ENCODE measurements at places on chromosomes 4 and X. TPM values are rescaled to one million over a fixed set of nuclear protein-coding genes. Genes with fewer than 3 reads are reported as not detected.

- peak; percentile 93 for DNase-seq
Measured at GRCh38 chr4:135917011-135917410, 1615.3 kb downstream of the PCDH18 start.

Gene ASMT
- total RNA-seq = 0.13 TPM

- DNase-seq = no peak
Measured at GRCh38 chr4:107640878-107641277, 79.2 kb downstream of the PAPSS1 start.

DNA sequence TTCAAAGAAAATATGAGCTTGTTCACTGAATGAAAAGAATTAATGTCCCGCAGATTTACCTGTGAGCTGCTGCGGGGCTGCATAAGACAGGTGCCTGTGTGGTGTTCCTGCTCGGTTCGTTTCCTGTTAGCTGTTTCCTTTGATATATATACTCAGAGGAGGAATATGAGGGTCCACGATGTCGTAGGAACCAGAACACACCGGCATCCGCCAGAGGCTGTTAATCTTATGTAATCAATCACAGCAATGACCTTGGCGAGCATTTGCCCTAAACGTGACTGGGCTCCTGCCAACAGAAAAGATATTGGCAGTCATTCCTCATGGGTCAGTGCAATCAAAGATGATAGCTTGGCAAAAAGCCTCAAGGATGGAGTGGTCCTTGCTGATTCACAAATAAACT is 260.1 kb downstream of the EVC2 start:
- DNase-seq = no peak

DNA sequence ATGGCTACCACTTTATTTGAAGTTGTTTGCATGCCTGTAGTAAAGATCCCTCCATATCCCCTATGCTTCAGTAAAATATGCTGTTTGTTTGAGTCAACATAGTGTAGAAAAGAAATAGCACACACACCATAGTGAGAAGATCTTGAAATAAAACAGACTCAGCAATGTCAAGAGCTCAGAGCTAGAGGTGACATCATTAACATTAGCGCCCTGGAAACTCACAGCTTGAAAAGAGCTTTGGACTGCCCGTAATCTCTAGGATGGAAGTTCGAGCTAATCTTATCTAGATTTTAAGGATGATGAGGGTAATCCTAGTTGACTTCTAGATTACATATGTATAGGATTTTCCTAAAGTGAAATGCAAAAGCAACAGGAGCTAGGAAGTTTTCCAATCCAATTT is 275.6 kb downstream of the SMARCA1 start:
- no peak for DNase-seq

- DNase-seq = peak; percentile 4
Measured at GRCh38 chr4:127832585-127832984, 48.1 kb upstream of the PLK4 start.

DNA sequence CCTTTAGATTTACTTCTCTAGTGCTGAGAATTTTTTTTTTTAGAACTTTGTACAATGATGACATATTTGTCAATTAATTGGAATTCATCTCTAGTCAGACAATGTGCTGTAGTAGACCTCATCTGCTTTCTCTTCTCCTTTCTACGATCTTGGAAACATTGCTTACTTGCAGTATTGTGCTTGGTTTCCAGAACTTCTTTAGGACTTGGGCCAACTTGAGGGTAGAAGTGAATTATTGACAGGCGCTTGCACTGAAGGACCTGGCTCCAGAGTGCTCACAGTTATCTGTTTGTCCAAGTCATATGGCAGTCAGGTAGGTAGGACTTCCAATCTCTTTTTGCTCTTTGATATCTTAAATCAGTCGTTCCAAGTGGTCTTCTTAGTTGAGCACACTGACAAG is 39.6 kb downstream of the FNIP2 start:
- peak; percentile 63 for DNase-seq

DNA sequence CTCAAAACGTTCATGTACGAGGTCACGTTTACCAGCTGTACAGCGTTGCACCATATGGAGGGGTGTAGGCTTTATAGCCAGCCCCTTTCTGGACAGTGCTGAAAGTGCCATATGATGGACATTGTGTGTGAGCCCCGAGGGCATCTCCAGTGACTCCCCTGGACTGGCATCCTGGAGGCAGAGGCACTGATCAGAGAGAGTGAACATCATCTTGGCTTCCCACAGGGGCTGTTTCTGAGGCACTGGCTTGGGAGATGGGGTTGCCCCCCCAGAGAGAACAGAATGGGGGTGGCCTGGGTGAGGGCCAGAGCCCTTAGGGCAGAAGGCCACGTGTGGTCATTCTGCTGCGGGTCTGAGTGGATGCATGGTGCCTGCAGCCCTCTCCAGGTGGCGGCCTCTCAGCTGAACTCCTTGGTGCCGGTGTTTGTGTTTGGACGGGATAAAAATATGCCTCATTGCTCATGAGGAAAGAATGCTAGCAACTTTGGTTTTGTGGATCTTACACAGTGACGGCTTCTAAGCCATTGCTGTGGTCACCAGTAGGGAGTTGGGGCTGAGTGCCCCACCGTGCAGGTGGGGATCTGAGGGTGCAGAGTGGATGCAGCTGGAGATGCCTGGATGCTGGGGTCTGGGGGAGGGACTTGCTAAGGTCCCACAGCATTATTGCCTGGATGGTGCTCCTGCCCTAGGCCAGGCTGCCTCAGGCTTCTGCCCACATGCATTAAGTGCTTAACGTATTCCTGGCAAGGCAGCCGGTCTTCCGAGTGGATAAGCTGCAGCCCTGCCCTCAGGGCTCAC is 3.4 kb downstream of the WFS1 start:
- peak; percentile 70 for DNase-seq

- DNase-seq = no peak
Measured at GRCh38 chr4:113524505-113525186, 236.9 kb downstream of the CAMK2D start.

DNA sequence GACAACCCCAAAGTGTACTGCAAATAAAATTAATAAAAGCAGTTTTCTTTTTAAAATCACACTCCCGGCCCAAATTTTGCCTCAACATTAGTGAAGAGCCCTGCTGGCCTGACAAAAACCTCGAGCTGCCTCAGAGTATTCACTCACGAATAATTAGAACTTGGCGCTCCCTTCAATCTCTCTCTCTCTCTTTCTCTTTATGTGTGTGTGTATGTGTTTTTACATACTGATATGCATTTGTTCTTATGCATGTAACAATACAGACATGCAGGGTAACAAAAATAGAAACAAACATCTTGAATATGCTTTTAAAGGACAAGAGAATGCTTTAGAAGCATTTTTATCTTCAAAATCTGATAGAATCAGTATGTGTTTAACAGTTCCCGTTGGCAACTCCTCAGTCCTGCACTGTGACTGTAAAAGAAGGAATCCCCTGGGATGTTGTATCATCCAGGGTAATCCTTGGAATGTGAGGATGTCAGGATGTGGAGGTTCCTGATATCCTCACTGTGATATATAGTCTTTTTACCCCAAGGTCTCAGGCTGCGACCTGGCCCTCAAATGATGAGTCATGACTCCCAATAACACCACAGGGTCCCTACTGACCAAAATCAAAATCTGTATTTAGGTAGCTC is 53.0 kb downstream of the PTCHD1 start:
- DNase-seq = peak; percentile 15

- DNase-seq = peak; percentile 83
Measured at GRCh38 chr4:6720202-6720699, 4.3 kb downstream of the BLOC1S4 start.

- DNase-seq = no peak
Measured at GRCh38 chr4:8070736-8071718, 87.6 kb downstream of the ABLIM2 start.

DNA sequence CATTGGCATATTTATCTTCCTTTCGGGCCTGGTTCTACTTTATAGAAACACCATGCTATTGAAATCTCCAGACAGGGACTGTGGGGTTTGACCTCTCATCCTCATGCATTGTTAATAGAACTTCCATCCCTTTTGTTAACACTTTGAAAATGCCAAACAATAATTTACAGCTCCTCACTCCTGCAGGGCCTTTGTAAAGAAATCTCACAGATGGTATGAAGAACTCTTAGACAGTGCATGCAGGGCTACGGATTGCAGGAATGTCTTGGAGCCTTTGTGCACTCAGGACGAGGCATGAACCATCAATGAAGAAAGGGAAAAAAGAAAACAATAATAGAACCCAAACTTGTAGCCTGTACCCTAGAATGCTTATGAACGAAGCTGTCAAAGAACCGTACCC is 92.8 kb upstream of the TMEM47 start:
- DNase-seq = no peak

Gene TMEM35A
- 1.1 TPM for total RNA-seq

- no peak for DNase-seq
Measured at GRCh38 chrX:43964936-43965335, 8.3 kb downstream of the NDP start.

DNA sequence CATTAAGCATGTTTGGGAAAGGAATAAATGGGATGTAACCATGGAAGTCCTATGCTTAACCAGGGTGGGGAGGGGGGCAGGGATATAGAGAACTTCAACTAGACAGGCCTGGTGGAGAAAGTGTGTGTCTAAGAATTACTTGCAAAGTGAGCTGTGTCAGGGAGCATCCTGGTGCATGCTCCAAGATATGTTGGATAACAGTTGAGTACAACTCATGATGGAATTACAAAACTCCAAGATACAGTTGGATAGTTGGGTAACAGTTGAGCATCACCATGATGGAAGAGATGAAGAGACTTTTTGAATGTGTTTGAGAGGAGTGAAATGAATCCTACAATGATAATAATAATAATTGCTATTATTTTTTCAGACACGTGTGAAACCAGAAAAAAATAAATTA is 26.1 kb upstream of the ACSL1 start:
- no peak for DNase-seq

Gene GPC4
- total RNA-seq = 34.1 TPM

DNA sequence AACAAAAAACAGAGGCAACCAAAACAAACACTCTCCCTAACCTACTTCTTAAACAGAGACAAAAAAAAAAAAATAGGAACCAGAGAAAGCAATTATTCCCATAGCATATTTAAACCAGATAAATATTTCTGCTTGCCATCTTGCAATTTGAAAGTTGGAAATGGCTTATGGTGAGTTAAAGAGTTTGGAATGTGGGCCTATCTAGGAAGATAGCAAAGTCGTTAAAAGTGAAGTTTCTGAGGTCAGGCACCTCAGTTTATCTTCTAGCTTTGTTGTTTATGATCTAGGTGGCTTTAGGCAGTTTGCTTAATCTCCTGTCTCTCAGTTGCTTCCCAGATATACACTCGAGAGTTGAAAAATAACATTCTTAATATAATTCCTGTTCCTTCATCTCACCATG is 284.2 kb downstream of the KCNIP4 start:
- DNase-seq = no peak

DNA sequence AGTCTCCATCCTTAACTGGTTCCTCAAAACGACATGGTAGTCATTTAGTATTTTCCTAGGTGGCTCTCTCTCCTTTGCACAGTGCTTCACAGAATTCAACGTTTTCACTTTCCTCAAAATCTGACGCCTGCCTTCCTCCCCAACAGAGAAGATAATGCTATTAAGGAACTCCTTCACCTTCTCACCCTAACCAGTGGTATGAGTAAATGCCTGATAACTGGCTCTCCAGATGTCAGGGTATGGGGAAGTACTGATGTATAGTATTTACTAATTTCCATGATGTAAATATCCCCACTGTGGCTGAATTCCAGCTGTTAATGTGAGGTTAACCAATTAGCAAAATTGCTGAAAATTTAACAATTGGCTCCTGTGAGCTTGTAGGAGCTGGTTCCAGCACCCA is 28.8 kb upstream of the NSUN7 start:
- peak; percentile 38 for DNase-seq

Gene SPARCL1
- total RNA-seq = 314 TPM

DNA sequence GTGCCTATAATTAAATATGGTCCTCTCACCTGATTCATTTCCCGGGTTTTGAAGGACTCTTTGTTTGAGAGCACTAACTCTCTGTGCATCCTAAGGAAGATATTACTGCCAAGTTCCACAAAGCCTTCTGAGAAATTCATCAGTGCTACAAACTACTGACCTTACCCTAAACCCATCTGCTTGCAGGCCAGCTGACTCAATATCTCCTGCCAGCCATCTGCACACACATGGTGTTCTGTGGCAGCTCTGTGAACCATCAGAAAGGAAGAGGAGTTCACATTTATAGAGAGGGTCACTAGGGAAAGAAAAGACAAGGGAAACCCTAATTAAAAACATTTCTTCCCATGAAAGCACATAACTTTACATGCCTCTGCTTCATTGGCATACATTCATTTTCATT is 156.7 kb downstream of the ATP10D start:
- peak; percentile 36 for DNase-seq

Gene OPHN1
- 15.6 TPM for total RNA-seq

GRCh38 chrX:65017451-65017850 is 41.2 kb upstream of the ZC4H2 start:
- peak; percentile 88 for DNase-seq

GRCh38 chr4:21531048-21531447 is 417.5 kb downstream of the KCNIP4 start:
- DNase-seq = no peak

GRCh38 chr4:6582889-6583490 is 8.0 kb downstream of the MAN2B2 start:
- no peak for DNase-seq

DNA sequence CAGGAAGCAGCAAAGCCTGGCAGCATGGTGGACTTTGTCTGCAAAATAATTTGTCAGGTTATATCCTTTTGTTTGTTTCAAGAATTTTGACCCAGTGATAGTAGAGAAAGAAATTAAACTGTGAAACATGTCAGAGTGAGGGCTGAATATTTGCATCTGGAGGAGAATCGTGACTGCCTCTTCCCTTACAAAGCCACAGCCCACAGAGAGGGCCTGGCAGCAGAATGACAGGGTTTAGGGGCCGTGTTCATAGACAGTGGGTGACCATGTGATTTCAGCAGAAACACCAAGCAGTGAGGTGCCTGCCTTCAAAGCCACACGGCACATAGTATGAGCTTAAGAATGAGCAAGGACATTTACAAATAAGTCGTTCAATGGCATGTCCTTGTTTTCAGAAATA is 24.4 kb upstream of the PLAC8 start:
- DNase-seq = no peak

DNA sequence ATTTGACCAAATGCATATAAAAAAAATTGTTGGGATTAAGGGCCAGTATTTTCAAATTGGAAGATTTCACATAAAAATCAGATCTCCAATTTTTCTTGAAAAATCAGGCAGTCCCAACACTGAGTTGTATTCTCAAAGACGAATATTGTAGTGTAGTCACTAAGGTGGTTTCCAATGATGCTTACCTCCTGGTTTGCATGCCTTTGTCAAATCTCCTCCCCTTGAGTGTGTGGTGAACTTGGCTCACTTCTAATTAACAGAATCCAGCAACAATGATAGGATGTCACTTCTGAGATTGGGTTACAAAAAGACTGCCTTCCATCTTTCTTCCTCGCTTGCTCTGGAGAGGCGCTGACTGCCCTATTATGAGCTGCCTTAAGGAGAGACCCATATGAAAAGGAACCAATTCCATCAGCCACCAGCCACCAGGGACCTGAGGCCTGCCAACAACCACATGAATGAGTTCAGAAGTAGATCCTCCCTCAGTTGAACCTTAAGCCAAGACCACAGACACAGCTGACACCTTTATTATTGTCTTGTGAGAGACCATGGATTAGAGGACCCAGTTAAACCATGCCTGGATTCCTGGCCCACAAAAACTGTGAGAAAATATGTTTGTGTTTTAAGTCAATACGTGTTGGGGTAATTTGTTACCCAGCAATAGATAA is 31.2 kb upstream of the TSPAN5 start:
- no peak for DNase-seq

- no peak for DNase-seq
Measured at GRCh38 chrX:9848718-9849479, 62.7 kb downstream of the SHROOM2 start.
